ENCODE measurements at places on chromosomes 6 and 20. TPM values are rescaled to one million over a fixed set of nuclear protein-coding genes. Genes with fewer than 3 reads are reported as not detected.

The AK9 gene
- 6.4 TPM for total RNA-seq

The CTAGE9 gene
- total RNA-seq = not detected

The SPTLC3 gene
- total RNA-seq = 0.09 TPM

The ULBP1 gene
- total RNA-seq = 0.09 TPM

The CEBPB gene
- total RNA-seq = 12.9 TPM

The CDSN gene
- under 0.01 TPM for total RNA-seq

The TGM3 gene
- total RNA-seq = not detected

The C20orf202 gene
- total RNA-seq = not detected

The PLAGL1 gene
- total RNA-seq = 8.7 TPM

The POLR1C gene
- 42.1 TPM for total RNA-seq

The GSS gene
- 53.3 TPM for total RNA-seq

The TIAM2 gene
- total RNA-seq = 6.7 TPM

The TRDN gene
- total RNA-seq = not detected

The BPIFB1 gene
- total RNA-seq = not detected

The LYRM2 gene
- 12.3 TPM for total RNA-seq

The CAP2 gene
- 5.0 TPM for total RNA-seq

The ZNF165 gene
- total RNA-seq = 0.36 TPM

The HAO1 gene
- not detected for total RNA-seq

The CTCFL gene
- total RNA-seq = not detected

The CGA gene
- total RNA-seq = not detected

The AHI1 gene
- 7.0 TPM for total RNA-seq

The FAXC gene
- total RNA-seq = 0.56 TPM

The TMEM200A gene
- total RNA-seq = 1.4 TPM

The SRSF12 gene
- total RNA-seq = under 0.01 TPM

The CST7 gene
- not detected for total RNA-seq

The DEK gene
- 95.9 TPM for total RNA-seq

The GGTLC1 gene
- total RNA-seq = not detected

The CARMIL1 gene
- 2.2 TPM for total RNA-seq

The PPP1R3G gene
- total RNA-seq = 1.2 TPM

The RGS17 gene
- 3.3 TPM for total RNA-seq

The BCAS4 gene
- total RNA-seq = 4.9 TPM

The HLA-G gene
- not detected for total RNA-seq

The TTPAL gene
- 4.9 TPM for total RNA-seq

The SMPDL3A gene
- 3.5 TPM for total RNA-seq

The CDH26 gene
- not detected for total RNA-seq

The GJA10 gene
- total RNA-seq = not detected

The RING1 gene
- total RNA-seq = 23.9 TPM

The TEAD3 gene
- 0.27 TPM for total RNA-seq

The CLPSL2 gene
- total RNA-seq = not detected

The GRIK2 gene
- not detected for total RNA-seq

The TRERF1 gene
- under 0.01 TPM for total RNA-seq

The DZANK1 gene
- 0.94 TPM for total RNA-seq

The PNPLA1 gene
- not detected for total RNA-seq

The MARCKS gene
- total RNA-seq = 121 TPM

The HLA-DMB gene
- not detected for total RNA-seq

The HELZ2 gene
- total RNA-seq = 44.7 TPM

The PM20D2 gene
- 5.8 TPM for total RNA-seq

The TCF15 gene
- total RNA-seq = 0.90 TPM

The PRSS35 gene
- 0.09 TPM for total RNA-seq

The TXLNB gene
- total RNA-seq = 0.19 TPM

The ARFGEF3 gene
- total RNA-seq = 1.7 TPM

The SIM1 gene
- total RNA-seq = under 0.01 TPM

The RUNX2 gene
- not detected for total RNA-seq

The STMN3 gene
- total RNA-seq = 2.7 TPM

The FOXS1 gene
- total RNA-seq = 2.8 TPM

The NFATC2 gene
- 1.5 TPM for total RNA-seq
